Left colon (tissue), 2 donors: ENCODE measurements at places on chromosomes 2 and 18.

GRCh38 chr2:197359859-197360258 lies 49.3 kb upstream of the ANKRD44 start:
- DNase-seq = no peak

GRCh38 chr18:13276530-13277520 lies 58.3 kb downstream of the LDLRAD4 start:
- no peak for DNase-seq

- DNase-seq = no peak
Observed at GRCh38 chr2:207974216-207974605, 51.1 kb downstream of the PLEKHM3 start.

DNA sequence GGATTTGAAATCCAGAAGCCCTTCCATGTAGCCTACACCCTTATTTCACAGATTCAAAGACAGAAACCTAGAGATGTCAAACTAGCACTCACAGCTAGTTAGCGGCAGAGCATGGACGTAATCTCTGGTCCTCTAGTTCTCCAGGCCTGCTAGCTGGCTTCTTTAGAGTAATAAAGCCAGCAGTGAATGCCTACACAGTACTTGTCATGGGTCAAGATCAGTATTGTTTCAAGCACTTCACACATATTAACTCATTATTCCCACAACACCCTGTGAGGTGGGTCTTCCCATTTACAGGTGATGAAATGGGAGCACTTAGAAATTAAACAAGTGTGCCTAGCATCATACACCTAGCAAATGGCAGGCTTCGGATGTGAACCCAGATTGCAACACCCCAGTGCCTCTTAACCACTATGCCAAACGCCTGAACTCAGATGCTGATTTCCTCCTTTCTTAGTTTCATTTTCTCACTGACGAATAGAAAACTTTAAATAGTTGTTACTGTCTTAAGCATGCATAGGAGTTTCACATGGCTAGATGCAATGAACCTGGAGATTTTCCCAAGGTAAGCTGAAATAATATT lies 14.5 kb upstream of the ZBTB14 start:
- DNase-seq = no peak

DNA sequence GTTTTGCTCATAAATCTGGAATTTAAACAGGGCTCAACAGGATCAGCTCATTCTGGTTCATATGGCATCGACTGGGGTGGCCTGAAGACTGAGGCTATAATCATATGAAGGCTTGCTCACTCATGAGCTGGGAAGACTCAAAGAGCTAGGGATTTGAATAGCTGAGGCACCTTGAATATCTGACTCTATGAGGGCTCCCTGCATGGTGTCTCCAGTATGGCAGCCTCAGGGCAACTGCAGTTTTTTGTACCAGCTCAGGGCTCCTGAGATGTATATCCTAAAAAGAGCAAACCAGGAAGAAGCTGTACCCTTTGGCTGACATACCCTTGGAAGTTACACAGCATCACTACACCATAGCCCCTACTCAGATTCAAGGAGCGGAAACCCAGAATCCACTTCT lies 15.3 kb upstream of the GPR39 start:
- DNase-seq = no peak

DNA sequence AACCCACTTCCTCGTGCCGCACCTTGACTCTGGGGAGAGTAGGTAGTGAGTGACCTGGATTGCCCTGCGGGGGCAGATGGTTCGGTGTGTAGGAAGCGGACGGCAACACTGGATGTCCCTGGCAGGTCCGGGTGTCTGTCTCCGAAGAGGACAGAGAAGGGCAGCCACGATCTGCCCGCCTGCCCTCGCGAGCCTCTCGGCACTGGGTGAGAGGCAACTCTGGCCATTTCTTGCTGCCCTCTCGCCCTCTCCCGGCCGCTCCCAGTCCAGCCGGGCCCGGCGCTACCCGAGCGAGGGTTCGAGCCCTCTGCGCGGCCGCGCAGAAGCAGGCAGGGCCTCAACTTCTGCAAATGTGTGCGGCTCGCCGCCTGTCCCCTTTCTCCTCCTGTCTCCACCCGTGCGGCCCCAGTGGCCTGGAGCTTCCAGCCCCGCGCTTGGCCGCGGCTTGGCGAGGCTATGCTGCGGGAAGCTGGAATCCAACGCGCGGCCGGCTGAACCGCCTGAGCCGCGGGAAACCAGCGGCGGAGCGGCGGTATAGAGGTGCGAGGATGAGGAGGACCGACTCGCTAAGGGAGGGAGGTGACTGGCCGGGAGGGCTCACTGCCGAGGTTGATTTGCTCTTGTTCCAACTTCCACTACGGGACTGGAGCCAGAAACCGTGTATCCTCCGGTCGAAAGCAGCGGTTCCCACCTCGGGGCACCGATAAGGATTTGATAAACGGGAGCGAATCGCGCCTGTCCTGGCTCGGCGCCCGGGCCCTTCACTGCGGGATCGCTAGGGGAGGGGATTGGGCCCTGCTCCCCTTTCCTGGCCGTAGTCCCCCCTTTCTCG lies 1.5 kb downstream of the EPAS1 start:
- peak; percentile 53 for DNase-seq

DNA sequence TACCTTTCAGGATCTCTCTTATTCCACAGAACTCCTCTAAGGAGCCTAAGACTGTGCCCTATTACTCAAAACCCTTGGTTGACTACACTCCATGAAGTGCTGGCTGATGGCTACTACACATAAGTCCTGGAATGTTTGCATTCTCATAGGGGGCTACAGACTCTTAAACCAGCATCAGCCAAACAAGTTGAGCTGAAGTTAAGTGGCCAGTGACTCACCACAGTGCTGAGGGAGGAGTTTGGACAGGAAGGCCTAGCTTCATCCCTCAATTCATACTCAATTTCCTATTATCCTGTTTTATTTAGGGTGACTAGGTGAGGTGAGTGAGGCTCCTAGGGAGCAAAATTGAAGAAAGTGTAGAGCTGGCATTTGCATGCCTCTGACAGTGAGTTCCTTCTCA lies 246.7 kb downstream of the SMAD2 start:
- no peak for DNase-seq

- DNase-seq = no peak
Observed at GRCh38 chr2:149928011-149928410, 340.4 kb upstream of the MMADHC start.

DNA sequence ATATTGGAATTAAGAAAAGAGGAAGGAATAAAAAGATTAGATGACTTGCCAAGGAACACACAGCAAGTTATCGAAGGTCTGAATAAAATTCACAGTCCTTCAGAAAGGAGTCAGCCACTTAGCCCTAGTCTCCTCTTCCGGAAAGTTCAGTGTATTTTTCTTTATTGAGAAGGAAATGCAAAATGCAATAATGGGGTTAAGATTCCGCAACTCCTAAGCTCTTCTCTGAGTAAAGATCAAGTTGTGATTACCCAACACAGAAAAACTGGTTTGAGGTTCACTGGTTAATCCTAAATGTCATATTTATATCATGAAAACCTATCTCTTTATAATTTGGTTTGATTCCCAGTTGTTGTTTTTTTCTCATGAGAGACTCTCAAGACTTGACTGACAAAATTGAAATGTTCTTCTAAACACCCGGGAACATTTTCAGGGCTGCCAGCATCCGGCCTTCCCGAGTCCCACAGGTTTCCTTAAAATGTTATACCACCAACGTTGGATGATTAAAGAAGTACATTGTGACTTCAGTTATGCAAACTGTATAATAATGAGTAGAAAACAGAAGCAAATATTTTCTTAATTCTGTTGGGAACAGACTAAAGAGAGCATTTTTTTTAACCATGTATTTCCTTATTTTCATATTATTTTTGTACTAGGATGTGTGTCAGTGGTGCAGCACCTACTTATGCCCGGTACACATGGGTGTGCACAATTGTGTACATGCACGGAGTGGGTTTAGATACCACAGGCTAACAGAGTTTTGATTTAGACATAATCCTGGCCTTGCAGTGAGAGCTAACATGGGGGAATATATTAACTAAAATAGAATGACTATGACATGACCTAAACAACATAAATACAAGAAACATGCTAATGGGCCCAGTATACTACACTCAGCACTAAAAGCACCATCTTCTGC lies 100.2 kb downstream of the STK39 start:
- no peak for DNase-seq

DNA sequence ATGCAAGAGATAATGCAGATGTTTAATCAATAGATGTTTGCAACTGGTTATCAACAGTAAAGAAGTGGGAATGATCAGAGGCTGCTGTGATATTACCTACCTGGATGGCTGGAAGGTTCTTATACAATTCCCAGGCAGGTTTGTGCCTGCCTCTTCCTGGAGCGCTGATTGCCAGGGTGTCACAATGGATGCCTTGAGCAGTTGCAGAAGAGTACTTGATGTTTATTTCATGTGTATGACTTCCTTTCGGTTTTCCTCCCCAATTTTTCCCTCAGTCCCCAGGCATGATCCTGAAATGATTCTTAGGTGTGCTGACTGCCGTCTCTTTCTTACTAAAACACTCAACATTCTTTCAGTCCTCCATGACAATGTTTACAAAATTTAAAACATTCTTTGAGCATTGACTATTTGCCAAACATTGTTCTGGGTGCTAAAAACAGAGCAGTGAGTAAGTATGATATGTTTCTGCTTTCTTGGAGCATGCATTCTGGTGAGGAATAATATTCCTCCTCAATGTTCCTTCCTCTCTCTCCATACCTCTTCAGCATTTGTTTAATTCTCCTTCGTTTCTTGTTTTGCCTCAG lies 416.6 kb upstream of the TRIB2 start:
- DNase-seq = no peak

GRCh38 chr18:44599412-44599811 lies 81.3 kb upstream of the SETBP1 start:
- DNase-seq = no peak

DNA sequence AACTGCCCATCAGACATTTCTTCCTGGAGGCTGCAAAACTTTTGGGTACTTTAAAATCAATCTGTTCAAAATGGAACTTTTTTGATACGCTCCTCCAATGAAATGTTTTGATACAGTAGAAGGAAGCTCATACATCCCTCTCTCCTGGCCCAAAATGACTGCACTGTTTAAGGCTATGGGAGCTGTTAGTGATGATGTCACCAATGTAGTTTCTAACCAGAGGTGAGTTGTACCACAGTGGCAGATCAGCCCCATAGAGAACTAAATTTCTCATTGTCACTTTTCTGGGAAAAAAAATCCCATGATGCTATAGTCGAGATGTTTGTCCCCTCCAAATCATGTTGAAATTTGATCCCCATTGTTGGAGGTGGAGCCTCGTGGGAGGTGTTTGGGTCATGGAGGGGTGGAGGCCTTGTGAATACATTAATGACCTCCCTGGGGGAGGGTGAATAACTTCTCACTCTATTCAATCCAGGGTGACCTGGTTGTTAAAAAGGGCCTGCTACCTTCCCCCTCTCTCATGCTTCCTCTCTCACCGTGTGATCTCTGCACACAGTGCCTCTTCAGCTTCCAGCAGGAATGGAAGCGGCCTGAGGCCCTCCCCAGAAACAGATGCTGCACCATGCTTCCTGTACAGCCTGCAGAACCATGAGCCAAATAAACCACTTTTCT lies 117.4 kb upstream of the NPAS2 start:
- DNase-seq = no peak

- no peak for DNase-seq
Observed at GRCh38 chr18:80218341-80219227, 28.7 kb downstream of the PARD6G start.

DNA sequence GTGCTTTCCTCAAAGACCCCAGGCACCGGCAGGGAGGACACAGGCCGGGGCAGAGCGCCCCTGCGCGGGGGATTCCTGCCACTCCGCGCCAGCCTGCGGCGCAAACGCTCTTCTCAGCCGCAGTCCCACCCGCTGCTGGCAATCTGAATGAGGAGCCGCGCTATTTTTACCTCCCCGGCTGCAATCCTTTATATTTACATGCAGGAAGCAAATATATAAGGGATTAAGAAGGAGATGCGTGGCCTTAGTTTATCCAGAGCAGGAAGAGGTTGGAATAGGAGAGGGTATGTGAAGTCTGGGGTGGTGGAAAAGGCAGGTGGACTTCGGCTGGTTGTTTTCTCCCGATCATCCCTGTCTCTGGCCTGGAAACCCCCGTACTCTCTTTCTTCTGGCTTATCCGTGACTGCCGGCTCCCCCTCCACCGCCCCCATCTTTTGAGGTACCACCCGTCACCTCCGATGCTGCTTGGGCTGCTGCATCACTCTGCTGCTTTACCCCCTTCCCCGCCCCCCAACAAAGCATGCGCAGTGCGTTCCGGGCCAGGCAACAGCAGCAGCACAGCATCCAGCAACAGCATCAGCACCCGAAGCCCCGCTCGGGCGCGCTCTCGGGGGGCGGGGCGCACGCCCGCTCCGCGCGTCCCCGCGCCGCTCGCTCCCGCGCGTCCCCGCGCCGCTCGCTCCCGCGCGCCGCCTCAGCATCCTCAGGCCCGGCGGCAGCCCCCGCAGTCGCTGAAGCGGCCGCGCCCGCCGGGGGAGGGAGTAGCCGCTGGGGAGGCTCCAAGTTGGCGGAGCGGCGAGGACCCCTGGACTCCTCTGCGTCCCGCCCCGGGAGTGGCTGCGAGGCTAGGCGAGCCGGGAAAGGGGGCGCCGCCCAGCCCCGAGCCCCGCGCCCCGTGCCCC lies at the start of gene ADAM23:
ADAM23 (plus strand) TSS at position 700 of the 902 bp plus-strand sequence. CDS start 335 bp downstream, outside the sequence.
- DNase-seq = no peak
